ENCODE measurements at places on chromosomes 3 and 15.

- H3K4me3 ChIP-seq, result peak overlapping the region; percentile 92
- peaks cover 37% of the 10 kb centered on the region for H3K4me1 ChIP-seq
- H3K27ac ChIP-seq, result peak overlapping the region; percentile 99
- H3K36me3 ChIP-seq, result no peaks in the 10 kb centered on the region
- peak; percentile 80 for DNase-seq
Measured at GRCh38 chr3:39150803-39151631, 2.4 kb downstream of the CSRNP1 start.

- no peak overlapping the region for H3K4me3 ChIP-seq
- no peak for DNase-seq
- H3K27me3 ChIP-seq, result no peaks in the 10 kb centered on the region
- no peaks in the 10 kb centered on the region for H3K36me3 ChIP-seq
Measured at GRCh38 chr3:13389378-13389777, 30.7 kb downstream of the NUP210 start.

- H3K27ac ChIP-seq, result peak overlapping the region; percentile 99
- no peak for DNase-seq
- no peaks in the 10 kb centered on the region for H3K27me3 ChIP-seq
Measured at GRCh38 chr15:59373215-59373614, 544 bp upstream of the MYO1E start.

DNA sequence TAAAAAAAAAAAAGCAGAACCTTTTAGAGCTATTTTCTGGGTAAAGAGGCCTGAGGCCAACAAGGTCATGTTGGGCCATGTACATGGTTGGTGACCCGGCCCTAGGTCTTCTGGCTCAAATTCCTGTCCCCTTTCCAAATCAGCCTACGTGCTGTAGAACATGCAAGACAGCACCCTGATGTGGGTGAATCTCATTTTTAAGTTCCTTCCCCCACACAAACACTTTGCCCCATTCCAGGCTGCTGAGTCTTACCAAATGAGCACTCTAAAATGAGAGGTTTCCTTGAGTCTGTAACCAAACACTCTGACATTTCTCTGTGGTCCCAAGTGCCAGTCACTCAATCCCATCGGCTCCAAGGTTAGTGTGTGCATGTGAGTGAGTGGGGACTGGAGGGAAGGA lies 9.4 kb downstream of the BCL6 start:
- no peak overlapping the region for H3K27ac ChIP-seq
- no peaks in the 10 kb centered on the region for H3K27me3 ChIP-seq
- peaks cover 9% of the 10 kb centered on the region for H3K36me3 ChIP-seq
- no peak for DNase-seq
- peaks cover 3% of the 10 kb centered on the region for H3K4me1 ChIP-seq
- H3K4me3 ChIP-seq, result no peak overlapping the region

GRCh38 chr3:123329636-123330340 lies 119.1 kb downstream of the ADCY5 start:
- no peak overlapping the region for H3K4me3 ChIP-seq
- H3K27ac ChIP-seq, result no peak overlapping the region
- H3K36me3 ChIP-seq, result no peaks in the 10 kb centered on the region
- H3K4me1 ChIP-seq, result no peaks in the 10 kb centered on the region

GRCh38 chr15:68818769-68819494 lies 1.8 kb downstream of the ANP32A start:
- peak overlapping the region; percentile 88 for H3K4me3 ChIP-seq
- H3K27me3 ChIP-seq, result no peaks in the 10 kb centered on the region
- H3K4me1 ChIP-seq, result peaks cover 11% of the 10 kb centered on the region
- peak overlapping the region; percentile 99 for H3K27ac ChIP-seq
- no peaks in the 10 kb centered on the region for H3K36me3 ChIP-seq
- peak; percentile 47 for DNase-seq

- H3K27me3 ChIP-seq, result no peaks in the 10 kb centered on the region
- H3K36me3 ChIP-seq, result no peaks in the 10 kb centered on the region
- no peak for DNase-seq
- no peaks in the 10 kb centered on the region for H3K4me1 ChIP-seq
- no peak overlapping the region for H3K27ac ChIP-seq
Measured at GRCh38 chr3:83002869-83003445, 1241.5 kb upstream of the GBE1 start.

- no peak overlapping the region for H3K4me3 ChIP-seq
- DNase-seq, result no peak
- no peaks in the 10 kb centered on the region for H3K36me3 ChIP-seq
- H3K27me3 ChIP-seq, result no peaks in the 10 kb centered on the region
- no peak overlapping the region for H3K27ac ChIP-seq
- no peaks in the 10 kb centered on the region for H3K4me1 ChIP-seq
Measured at GRCh38 chr15:71962537-71962936, 152.2 kb downstream of the NR2E3 start.

- no peak overlapping the region for H3K4me3 ChIP-seq
- no peaks in the 10 kb centered on the region for H3K27me3 ChIP-seq
- peak; percentile 85 for DNase-seq
- no peaks in the 10 kb centered on the region for H3K36me3 ChIP-seq
Measured at GRCh38 chr15:50791486-50791885, 26.0 kb upstream of the SPPL2A start.

- H3K27me3 ChIP-seq, result no peaks in the 10 kb centered on the region
- no peak for DNase-seq
- no peaks in the 10 kb centered on the region for H3K36me3 ChIP-seq
- no peak overlapping the region for H3K27ac ChIP-seq
- H3K4me3 ChIP-seq, result no peak overlapping the region
Measured at GRCh38 chr3:31008994-31009393, 114.5 kb upstream of the GADL1 start.

DNA sequence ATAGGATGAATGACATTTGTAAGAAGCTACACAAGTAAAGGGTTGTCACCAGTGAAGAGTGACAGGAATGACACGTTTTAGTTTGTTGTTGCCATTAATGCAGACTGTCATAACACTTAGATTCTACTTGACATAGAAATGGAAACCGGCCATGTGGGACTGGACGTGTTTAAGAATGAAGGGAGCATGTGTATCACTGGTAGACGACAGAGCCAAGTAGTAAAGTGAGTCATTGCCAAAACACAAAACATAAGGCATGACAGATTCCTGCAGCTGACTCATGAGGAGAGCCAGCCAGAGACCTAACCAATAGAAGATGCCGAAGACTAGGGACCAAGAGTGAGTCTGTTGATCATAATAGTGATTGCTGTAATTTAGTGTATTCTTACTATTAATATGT lies 106.2 kb upstream of the PLAAT1 start:
- no peaks in the 10 kb centered on the region for H3K27me3 ChIP-seq
- no peak for DNase-seq
- H3K4me1 ChIP-seq, result no peaks in the 10 kb centered on the region
- no peaks in the 10 kb centered on the region for H3K36me3 ChIP-seq
- H3K27ac ChIP-seq, result no peak overlapping the region
- no peak overlapping the region for H3K4me3 ChIP-seq

DNA sequence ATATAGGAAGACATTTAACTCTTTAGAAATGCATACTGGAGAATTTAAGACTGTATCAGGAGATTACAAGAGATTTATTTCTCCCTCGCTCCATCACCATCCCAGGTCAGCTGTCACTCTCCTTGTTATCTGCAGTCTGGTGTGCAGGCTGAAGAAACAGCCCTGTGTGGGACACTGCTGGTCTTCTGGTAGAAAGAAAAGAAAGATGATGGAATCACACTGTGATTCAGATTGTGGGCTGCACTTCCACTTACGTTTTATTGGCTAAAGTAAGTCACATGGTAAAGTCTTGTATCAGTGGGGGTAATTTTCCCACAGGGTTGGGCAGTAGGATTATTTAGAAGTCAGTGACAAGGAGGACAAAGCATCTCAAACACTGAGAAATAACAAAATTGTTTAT lies 18.1 kb upstream of the ATP1B3 start:
- H3K36me3 ChIP-seq, result no peaks in the 10 kb centered on the region
- no peak for DNase-seq
- no peaks in the 10 kb centered on the region for H3K27me3 ChIP-seq

DNA sequence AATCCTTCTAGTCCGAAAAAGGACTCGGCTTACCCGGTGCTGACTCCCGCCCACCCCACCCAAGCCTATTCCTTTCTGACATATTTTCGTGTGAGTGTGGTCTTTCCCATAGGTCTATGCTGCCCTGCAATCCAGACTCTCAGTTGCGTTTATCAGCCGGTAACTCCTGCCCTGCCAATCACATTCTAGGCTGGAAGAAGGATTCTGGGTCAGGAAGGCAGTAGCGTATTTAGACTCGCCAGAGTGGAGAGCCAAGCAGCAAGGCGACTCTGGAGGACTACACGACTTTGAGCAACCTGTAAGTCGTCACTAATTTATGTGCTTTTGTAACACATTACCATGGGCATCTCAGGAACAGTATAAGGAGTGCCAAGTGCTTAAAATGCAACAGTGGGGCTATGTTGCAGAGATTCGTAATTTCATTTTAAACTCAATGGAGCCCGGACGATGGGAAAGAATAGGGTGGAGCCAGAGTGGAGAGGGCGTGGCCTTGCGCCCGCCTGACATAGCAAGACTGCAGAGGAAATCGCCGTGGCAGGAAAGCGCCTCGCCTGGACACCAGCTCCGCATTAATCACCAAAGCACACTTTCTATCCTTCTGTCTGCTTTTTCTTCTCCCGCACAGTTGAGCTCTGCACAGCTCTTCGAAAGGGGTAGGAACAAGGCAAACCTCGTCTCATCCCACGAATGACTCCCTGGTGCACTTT lies 1044.2 kb downstream of the AGBL1 start:
- DNase-seq, result no peak
- no peak overlapping the region for H3K4me3 ChIP-seq
- no peaks in the 10 kb centered on the region for H3K4me1 ChIP-seq
- no peaks in the 10 kb centered on the region for H3K36me3 ChIP-seq

DNA sequence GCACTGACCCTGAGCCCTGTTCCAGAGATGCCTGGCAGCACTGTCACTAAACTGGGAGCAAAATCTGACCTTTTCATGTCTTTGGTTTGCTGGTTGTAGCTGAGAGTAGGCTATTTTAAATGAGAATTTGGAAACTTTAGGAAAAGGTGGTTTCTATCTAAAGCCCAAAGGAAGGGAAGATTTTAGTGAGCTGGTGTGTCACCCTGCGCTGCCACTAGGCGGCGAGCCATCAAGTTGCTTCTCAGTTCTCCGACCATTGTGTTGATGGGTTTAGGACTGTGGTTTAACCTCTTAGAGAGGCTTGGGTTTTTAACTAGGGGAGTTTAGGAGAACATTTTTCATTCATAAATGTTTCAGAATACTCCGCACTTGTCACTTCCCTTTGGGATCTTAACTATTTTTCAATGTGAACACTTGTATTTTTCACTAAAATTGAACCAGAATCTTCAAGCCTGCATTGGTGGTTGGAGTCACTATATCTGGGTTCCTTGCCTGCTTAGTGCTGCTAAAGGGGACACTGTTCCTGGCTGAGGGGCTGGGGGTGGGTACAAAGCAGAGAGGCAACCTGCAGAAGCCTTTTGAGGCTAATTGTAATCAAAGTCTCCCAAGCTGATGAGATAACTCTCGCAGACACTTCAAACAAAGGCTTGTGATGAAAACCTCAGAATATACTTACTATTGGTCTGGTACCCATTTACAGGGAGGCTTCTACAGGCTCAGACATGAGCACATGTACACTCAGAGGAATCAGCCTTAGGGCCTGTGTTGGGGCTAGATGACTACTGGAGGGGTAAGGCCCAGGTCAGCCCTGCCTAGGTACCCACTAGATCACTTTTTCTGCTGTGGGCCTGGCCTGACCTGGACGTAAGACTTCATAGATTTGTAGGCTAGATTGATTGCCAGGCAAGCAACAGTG lies 16.8 kb downstream of the EXOSC7 start:
- no peak for DNase-seq
- H3K4me3 ChIP-seq, result no peak overlapping the region

DNA sequence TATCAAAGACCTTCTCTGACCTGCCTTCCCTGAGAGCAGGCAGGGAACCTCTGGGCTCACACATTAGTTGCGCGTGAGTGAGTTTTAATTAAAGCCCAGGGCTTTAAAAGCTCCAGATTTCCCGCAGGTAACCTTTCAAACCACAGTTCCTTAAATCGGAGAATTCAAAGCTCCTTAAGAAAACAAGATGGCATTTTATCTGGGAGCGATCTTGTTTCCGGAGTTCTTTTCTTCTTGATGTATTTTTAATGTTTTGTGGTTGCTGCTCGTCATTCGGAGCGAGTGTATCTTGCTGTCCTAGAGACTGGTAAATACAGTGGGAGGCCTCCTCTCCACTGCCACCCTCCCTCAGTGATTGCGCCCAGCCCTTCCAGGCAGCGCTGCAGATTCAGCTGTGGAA lies 284.3 kb downstream of the CLSTN2 start:
- H3K27ac ChIP-seq, result no peak overlapping the region
- H3K4me1 ChIP-seq, result no peaks in the 10 kb centered on the region
- H3K36me3 ChIP-seq, result no peaks in the 10 kb centered on the region
- H3K27me3 ChIP-seq, result no peaks in the 10 kb centered on the region

DNA sequence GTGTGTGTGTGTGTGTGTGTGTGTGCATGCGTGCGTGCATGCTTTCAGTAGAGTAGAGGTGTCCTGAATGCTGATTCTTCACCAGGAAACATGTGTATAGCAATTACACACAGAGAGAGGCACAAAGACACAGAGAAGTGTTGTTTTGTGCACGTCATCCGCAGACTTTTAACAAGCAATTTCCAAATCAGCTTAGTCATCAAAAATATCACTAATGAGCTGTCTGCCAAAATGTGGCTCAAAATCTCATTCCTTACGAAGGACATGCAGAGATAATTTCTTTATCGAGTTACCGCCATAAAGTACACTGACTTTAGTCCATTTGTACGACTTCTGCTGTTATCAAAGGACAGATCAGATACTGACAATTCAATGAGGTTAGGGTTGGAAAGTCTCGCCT lies 274.9 kb upstream of the RARB start:
- no peaks in the 10 kb centered on the region for H3K36me3 ChIP-seq
- no peaks in the 10 kb centered on the region for H3K4me1 ChIP-seq
- no peak overlapping the region for H3K27ac ChIP-seq

- no peak overlapping the region for H3K4me3 ChIP-seq
- H3K27ac ChIP-seq, result no peak overlapping the region
- no peak for DNase-seq
- H3K36me3 ChIP-seq, result no peaks in the 10 kb centered on the region
Measured at GRCh38 chr15:38691965-38692788, 127.6 kb upstream of the RASGRP1 start.

- H3K4me3 ChIP-seq, result no peak overlapping the region
- H3K27me3 ChIP-seq, result no peaks in the 10 kb centered on the region
- H3K27ac ChIP-seq, result no peak overlapping the region
- H3K36me3 ChIP-seq, result no peaks in the 10 kb centered on the region
Measured at GRCh38 chr15:48309740-48310139, 21.5 kb upstream of the DUT start.

DNA sequence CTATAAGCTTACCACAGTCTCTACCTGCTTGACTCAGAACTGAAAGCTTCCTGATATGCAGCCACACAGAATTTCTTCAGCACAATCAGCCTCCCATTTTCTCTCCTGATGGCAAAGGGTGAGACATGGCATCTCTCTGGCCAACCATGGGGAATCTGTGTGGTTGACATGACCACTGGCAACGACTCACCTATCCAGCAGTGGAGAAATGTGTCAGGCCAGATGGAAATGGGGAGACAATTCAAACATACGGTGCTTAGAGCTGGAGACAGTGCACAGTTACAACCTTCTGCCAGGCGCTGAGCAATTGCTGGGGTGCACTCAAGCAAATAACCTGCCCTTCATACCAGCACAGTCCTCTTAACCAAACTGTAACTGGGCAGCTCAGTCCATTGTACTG lies 3.6 kb downstream of the ZNF385D start:
- H3K4me1 ChIP-seq, result no peaks in the 10 kb centered on the region
- H3K4me3 ChIP-seq, result no peak overlapping the region
- no peaks in the 10 kb centered on the region for H3K36me3 ChIP-seq
- no peaks in the 10 kb centered on the region for H3K27me3 ChIP-seq
- DNase-seq, result no peak
- no peak overlapping the region for H3K27ac ChIP-seq

GRCh38 chr3:69110941-69111546 lies 11.4 kb downstream of the LMOD3 start:
- H3K4me1 ChIP-seq, result no peaks in the 10 kb centered on the region
- DNase-seq, result no peak
- H3K36me3 ChIP-seq, result no peaks in the 10 kb centered on the region
- H3K27me3 ChIP-seq, result no peaks in the 10 kb centered on the region

Measured in colonic mucosa (tissue), 4 donors.